ENCODE measurements at places on chromosomes 12 and 14. TPM values are rescaled to one million over a fixed set of nuclear protein-coding genes. Genes with fewer than 3 reads are reported as not detected.

GRCh38 chr14:99250636-99251208, 21.3 kb downstream of the BCL11B start:
- DNase-seq, result no peak

GRCh38 chr14:33510063-33510481, 440.8 kb downstream of the EGLN3 start:
- no peak for DNase-seq

DNA sequence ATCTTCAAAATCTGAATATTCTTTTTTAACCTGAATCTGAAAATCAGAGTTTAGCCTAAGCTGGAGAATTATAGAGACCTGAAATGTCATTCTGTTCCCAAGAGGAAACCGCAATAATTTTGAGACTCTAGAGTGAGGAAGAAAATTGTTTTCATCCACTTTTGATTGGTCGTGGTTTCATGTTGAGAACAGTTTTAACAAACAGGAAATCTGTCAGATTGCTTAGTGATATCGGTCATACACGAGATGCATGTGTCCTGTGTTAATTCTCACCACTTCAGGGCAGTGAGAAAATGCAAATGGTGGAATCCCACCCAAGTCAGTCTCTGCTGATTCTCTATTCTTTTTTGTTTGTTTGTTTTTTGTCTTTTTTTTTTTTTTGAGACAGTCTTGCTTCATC, 1498.5 kb upstream of the TMEM132C start:
- no peak for DNase-seq

DNA sequence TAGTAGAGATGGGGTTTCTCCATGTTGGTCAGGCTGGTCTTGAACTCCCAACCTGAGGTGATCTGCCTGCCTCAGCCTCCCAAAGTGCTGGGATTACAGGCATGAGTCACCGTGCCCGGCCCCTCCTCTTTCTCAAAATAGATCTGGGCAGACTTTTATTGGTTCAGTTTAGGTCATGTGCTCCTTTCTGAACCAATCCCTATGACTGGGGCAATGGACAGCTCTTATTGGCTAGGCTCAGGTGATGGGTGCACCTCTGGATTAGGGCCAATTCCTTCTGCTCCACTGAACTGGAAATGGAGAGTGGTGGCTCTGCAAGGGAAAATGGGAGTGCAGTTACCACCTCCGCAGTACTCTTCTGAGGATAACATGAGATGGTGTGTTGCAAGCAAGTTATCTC, 6.2 kb upstream of the ATP6V0A2 start:
- no peak for DNase-seq

DNA sequence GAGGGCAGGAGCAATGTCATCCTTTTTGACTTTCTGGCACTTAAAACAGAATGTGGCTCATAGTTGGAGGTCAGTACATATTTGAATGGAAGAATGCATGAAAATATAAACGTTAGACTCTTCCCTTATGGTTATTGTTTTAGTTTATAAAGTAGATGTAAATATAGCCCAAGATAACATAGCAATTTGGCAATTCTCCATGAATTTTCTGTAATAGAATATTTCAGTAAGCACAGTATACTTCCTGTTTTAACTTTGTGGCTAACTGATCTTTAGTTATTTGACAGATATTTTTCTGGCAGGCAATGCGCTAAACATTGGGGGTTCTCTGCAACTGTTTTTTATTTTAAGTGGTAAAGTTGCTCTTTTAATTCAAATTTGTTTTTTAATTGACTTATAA, 763.0 kb downstream of the NRXN3 start:
- no peak for DNase-seq

- DNase-seq, result no peak
Measured at GRCh38 chr14:101004176-101004575, 100.7 kb upstream of the RTL1 start.

- no peak for DNase-seq
Measured at GRCh38 chr12:89166525-89166934, 185.8 kb downstream of the DUSP6 start.

Gene SERPINA9
- not detected for total RNA-seq

Data from left ventricle myocardium inferior (tissue), 1 donor.